Breast epithelium (tissue), 4 donors: ENCODE measurements at places on chromosomes 7 and 10. TPM values are rescaled to one million over a fixed set of nuclear protein-coding genes. Genes with fewer than 3 reads are reported as not detected.

The CYP3A5 gene
- total RNA-seq, result 25.9 TPM

The AOAH gene
- 4.6 TPM for total RNA-seq

The ATRNL1 gene
- 2.9 TPM for total RNA-seq

The CALU gene
- total RNA-seq, result 104 TPM

The STARD3NL gene
- total RNA-seq, result 36.8 TPM

The A1CF gene
- under 0.01 TPM for total RNA-seq

The FXYD4 gene
- not detected for total RNA-seq

The CALHM3 gene
- total RNA-seq, result not detected

The SLC16A9 gene
- 0.33 TPM for total RNA-seq

The VWC2 gene
- not detected for total RNA-seq

- DNase-seq, result no peak
These were observed 26.9 kb downstream of the NYAP1 start for GRCh38 chr7:100510437-100511239.

DNA sequence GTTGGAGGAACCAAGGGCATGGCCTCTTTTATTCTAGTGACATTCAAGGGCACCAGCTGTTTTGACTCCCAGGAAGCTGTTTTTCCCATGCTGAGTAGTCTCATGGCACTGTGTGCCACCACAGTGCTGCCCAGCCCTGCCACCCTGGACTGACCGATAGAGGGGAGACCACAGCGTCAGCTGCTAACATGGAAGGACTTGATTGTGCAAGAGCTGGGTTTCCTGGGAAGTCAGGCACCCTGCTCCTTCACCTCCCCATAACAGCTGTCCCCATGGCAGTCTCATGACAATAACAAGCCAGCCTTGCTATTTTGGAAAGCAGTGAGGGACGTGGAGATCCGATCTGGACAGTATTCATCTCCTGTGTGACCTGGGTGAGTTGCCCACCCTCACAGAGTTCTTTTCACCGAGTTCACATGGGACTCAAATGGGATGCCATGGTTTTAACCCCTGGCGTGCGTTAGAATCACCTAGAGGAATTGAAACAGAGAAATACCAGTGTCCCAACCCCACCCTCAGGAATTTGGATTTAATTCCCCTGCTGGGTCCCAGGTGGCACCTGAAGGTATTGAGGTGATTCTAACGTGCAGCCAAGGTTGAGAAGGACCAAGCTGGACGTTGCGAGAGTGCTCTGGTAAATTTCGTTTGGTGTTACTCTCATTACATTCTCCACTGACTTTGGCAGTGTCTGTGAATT is 174.8 kb downstream of the CELF2 start:
- no peak for DNase-seq

DNA sequence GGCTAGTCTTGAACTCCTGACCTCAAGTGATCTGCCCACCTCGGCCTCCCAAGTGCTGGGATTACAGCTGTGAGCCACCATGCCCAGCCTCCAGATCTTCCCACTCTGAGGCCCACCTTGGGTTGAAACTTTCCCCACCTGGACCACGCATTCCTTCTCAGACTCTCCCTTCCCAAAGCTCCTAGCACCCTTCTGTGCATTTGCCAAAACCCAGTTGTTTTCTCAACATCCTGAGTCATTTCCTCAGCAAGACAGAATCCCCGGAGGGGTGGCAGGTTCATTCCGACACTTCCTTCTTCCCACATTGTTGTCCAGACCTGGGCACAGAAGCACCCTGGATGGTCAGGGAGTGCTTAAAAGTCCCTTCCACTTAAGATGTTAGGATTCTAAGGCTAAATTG is 28.9 kb downstream of the BAG3 start:
- DNase-seq, result no peak

DNA sequence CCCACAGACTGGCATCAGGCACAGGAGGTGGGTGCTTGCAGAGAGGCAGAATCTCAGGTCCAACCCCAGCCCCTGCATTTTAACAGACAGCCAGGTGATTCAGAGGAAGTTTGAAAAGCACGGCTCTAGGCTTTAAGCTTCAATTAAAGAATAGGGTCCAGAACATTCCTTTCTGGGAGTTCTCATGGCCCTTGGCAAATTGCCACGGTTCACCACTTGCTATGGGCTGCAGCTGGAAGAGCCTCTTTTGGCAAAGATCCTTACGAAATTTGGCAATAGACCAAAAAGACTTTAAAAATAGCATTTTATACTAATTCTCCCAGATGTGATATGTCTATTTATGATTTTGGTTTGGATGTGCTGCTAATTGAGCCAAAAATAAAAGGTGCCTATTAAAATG is 148.1 kb downstream of the ITGA8 start:
- DNase-seq, result no peak

DNA sequence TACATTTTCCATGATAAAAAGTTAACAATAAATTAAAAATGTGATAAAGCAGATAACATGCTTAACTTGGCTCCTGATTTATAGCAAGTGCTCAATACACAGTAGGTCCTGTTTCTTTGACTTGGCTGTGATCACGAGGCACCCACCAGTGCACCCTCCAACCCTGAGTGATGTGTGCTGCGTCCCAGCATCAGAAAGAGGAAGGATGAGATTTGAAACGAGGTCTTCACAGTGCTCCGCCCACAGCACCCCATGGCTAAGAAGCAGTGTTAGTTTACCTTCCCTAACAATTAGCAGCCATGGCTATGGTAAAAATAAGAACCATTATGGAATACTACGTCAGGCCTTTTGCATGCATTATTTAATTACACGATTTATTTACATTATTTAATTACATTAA is 292.0 kb upstream of the ZMIZ1 start:
- no peak for DNase-seq

- no peak for DNase-seq
These were observed 8.0 kb upstream of the CALHM1 start for GRCh38 chr10:103466734-103467133.

- DNase-seq, result no peak
These were observed 31.3 kb downstream of the THNSL1 start for GRCh38 chr10:25047591-25048301.

DNA sequence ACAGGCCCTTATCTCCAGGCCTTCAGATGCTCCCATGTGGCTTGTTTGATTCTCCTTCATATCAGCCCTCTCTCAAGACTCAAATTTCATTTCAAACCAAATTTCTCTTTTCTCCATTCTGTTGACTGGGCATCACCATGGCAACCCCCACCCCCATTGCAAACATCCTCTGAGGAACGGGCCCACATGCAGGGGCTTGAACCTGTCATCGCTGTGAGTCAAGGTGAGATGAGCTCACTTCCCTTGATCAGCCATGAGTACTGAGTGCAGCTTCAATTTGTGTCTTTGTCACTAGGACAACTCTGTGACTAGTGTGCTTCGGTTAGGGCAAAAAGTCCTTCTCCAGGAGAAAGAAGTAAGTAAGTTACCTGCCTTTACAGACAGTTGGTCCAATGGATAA is 41.9 kb downstream of the CALML3 start:
- no peak for DNase-seq

GRCh38 chr7:84668116-84668515 is 473.5 kb upstream of the SEMA3A start:
- no peak for DNase-seq

DNA sequence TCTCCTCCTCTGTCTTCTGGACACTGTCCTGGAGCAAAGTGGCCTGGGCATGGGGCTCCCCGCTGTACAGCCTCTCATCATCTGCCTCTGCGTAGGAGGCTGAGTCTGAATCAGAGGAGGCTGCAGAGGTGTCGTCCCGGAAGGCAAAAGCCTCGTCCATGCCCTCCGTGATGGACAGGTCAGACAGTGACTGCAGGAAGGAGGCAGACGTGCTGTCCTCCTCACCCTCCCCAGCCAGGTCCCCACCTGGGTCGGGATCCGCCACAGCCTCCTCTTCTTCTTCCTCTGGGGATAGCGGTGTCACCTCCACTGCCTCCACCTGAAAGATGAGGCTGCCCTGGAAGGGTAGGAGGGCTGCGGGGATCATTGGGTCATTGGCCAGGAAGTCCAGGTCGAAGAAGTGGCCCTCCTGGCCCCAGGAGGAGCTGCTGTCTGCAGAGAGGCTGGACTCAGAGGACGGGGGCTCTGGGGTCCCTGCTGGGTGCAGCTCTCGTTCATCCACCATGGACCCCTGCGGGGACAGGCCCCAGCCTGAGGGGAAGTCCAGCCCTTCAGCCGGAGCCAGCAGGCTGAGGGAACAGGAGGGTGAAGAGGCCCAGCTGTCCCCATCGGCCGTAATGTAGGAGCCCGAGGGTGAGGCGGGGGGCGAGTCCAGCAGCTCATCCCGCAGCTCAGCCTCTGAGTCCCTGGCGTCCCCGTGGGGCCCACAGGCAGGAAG is 3.7 kb downstream of the NACAD start:
- DNase-seq, result no peak
